NCI-H774 (cell line): ENCODE measurements at places on chromosomes 16 and 17.

DNA sequence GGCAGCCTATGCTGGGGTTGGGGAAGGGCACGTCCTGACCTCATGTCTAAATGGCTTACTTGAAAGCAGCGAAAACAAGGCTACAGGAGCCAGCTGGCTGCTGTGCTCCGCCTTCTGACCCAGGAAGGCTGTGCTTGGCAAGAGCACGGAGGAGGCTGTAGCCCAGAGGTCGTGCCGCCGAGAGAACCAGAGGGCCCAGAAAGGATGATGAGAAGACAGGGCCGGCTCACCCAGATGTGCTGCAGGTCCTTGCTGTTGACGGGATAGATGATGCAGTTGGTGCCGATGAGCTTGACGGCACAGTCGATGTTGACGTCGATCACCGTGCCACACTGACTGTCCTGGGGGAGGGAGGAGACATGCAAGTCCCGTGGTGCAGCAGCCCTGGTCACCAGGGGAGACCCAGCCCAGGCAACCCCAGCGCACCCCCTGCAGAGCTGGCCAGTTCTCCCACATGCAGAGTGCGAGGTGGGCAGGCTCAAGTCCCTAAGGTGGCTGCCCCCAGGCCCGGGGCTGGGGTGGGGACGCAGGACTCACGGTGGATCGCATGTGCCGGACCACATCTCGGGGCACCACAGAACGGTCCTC is 20.7 kb downstream of the SPHK1 start:
- DNase-seq: no peak

DNA sequence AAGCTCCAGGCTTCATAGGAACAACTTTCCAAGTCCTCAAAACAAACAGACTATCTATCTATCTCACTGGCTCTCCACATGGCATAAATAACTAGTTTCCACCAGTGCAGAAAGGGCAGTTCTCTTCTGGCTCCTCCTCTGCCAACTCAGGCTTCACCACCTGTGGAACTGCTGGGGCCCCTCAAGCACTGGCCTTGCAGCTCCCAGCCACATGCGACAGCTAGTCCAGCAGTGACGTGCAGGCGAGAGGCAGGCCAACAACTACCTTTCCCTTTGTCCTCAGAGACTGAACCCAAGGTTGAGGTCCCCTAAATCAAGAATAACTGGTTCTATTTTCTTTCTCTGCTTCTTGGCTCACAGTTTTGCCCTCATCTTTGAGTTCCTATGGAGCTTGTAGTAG is 137.6 kb downstream of the AATF start:
- no peak for DNase-seq

- no peak for DNase-seq
These were observed 72.3 kb downstream of the CYTH1 start for GRCh38 chr17:78709751-78710181.

GRCh38 chr16:54648575-54648974 is 282.1 kb upstream of the IRX5 start:
- DNase-seq: no peak

- no peak for DNase-seq
These were observed 3.5 kb downstream of the CTRL start for GRCh38 chr16:67928147-67928546.

GRCh38 chr17:19656851-19657581 is 8.5 kb downstream of the ALDH3A2 start:
- DNase-seq: no peak

GRCh38 chr17:65559804-65560627 is 1.4 kb downstream of the AXIN2 start:
- no peak for DNase-seq

DNA sequence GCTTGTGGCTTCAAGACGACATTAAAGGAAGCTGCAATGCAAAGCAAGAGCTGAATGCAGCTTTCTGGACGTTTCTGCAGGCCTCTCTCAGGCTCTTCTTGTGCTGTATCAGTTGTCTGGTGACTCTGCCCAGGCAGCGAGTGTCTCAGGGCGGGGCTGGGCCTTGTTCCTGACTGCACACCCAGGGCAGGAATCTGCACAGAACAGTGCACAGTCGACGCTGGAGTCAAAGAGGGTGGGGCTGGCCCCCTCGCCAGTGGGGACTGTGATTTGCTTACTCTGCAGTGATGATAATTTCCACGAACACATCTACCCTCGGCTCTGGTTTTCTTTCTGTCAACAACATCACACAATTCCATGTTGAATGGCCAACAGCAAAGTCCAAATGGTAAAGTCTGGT is 60.7 kb downstream of the IRF8 start:
- no peak for DNase-seq

DNA sequence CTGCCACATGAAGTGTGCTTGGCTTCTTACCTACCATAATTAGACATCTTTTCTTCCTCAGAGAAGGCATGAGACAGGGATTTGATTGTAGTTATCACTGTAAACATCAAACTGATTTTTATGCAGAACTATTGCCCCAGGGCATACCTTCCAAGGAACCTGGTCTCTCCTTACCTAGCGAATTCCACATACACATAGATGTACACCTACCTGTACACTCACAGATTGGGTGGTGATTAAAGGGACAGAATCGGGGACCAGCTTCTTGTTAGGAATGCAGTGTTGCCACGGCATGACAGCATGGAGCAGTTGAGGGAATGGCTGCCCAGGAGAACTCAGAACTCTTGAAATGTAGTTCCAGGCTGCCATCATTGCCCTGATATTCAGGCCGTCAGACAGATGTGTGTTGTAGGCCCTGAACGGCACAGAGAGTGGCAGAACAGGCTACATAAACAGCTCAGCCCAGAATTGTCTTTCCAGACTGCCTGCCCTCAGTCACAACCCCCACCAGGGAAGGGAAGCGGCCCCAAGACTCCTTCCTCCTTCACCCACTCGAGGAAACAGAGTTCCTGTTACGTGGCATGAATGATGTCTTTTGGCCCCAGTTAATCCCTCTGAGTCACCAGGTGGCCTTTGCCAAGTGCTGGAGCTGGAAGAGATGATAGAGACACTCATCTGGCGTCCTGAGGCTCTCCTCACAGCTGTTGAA is 17.8 kb upstream of the NAGLU start:
- no peak for DNase-seq

DNA sequence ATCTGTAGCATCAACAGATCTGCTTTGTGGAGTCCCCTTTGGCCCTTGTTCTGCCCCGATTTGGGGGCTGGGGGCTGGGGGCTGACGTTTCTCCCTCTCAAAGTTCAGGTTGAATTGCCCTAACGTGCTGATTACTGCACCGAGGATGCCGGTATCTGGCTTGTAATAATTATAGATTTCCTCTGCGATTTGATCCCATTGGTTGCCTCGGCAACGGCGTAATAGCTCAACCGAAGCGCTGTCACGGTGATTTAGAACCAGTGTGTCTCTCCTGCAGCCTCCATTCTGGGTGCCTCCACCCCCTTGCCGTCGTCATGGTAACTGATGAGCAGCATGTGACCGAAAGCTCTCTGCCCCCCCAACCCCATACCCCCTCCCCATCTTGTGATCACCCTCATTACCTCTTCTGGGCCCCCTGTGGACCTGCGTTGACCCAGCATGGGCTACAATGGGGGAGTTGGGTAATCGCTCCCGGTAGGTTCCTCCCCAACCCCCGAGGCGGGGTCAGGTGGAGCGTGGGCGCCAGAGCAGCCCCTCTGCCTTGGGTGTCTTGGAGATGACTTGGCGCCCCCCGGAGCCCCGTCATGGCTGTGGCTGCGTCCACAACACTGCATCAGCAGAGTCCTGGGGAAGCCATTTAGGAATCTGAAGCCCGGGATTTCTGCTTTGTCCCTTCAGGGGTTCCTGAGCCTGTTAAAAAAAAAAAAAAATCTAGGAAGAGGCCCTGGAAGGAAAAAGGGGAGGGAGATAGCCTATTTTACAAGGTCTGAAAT is 38.4 kb downstream of the ABAT start:
- DNase-seq: no peak

DNA sequence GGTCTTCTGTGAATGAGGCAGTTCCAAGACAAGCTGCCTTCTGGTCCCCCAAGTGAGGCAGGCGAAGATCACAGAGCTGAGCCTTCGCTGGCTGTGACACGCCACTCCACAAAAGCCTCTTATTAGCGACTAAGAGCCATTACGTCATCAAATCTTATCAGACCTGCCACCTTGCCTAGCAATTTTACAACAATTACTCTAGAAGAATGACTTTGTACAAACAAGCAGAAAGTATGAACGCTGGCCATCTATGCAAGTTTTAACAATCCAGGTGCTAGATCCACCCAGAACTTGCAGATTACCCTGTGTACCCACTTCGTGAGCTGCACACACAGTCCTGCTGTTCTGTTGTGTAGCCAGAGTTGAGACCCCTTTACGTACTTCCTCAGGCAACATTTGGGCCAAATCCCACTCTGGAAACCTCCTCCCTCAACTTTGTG is 3.8 kb upstream of the ICAM2 start:
- DNase-seq: no peak

GRCh38 chr17:74104921-74105320 is 98.6 kb upstream of the RPL38 start:
- no peak for DNase-seq

GRCh38 chr16:89034573-89034961 is 57.6 kb upstream of the CBFA2T3 start:
- no peak for DNase-seq

DNA sequence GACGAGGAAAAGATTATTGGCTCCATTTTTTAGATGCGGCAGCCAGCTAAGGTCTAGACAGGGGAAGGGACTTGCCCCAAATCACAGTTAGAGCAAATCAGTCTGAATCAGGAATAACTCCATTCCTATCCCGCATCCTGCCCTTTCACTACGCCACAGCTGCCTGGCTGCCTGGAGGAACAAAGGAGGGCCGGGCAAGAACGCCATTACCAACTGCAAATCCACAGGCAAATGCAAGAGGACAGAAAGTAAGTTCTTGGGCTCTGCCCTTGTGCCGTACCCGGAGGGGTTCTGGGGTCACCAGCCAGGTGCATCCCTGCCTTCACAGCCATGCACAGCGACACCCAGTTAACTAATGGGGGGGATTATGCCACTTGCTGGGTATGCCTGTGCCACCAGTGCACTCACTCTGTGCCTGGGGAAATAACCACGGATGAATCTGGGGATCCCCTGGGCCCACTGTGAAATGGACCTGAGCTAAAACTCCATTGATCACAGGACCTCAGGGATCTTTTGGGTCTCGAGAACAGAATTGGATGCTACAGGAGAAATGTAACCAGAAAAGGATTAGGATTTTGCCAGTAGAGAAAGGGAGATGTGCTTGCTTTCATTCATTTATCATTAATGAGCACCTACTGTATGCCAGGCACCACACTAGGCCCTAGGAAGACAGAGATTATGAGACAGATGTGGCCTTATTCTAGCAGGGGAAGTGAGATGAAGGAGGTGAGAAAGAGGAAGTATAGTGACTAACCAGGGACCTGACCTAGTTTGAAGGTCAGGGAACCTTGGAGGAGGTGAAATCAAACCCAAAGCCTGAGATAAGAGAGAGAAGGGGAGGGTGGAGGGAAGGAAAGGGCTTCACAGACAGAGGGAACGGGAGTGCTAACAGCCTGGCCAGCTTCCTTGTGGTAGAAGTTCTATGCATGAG is 17.7 kb downstream of the BCL7C start:
- DNase-seq: no peak

DNA sequence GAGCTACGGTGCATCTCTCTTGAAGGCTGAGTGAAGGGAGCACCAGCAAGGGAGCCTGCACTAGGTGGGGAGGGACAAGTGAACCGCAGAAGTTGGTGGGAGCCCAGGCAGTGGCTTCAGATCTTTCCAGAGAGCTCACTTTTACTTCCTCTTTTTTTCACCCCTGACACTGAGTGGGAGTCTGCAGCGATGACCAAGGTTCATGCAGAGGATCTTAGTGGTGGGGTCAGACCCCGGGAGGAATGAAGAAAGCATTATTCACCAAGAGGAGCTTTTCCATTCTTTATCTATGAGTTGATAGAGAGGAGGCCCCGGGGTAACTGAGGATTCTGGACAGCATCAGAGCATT is 3.0 kb upstream of the CCL2 start:
- no peak for DNase-seq

- no peak for DNase-seq
These were observed 6.4 kb downstream of the CYB561 start for GRCh38 chr17:63439687-63440086.

GRCh38 chr17:69524854-69525253 is 110.4 kb downstream of the MAP2K6 start:
- DNase-seq: no peak

GRCh38 chr16:82892324-82892723 is 265.6 kb downstream of the CDH13 start:
- no peak for DNase-seq

- DNase-seq: no peak
These were observed 134.3 kb downstream of the HAPSTR1 start for GRCh38 chr16:9225527-9226316.

DNA sequence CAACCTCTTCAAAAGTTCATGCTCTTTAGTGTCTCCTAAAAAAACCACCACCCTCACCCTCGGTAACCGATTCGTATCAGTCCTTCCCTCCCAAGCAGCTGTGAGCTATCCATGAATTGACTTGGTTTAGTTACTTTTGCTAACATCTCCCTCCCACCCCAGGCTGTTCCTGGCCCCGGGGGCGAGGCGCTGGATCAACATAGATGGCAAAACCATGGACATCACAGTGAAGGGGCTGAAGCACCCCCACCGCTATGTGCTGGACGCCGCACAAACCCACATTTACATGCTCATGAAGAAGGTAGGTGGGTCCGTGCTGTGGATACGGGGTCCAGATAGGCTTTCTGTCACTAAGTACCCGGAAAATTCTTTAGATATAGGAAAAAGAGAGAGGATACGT is 66.8 kb downstream of the RGS9 start:
- DNase-seq: no peak
